ENCODE measurements at places on chromosomes 2 and 18. TPM values are rescaled to one million over a fixed set of nuclear protein-coding genes. Genes with fewer than 3 reads are reported as not detected.

OBSL1 gene
- total RNA-seq = 47.9 TPM

AGPS gene
- total RNA-seq = 50.8 TPM

SERPINB3 gene
- total RNA-seq = not detected

CCDC102B gene
- 8.1 TPM for total RNA-seq

SPC25 gene
- total RNA-seq = 7.1 TPM

LAMA1 gene
- 32.0 TPM for total RNA-seq

PLCD4 gene
- 1.9 TPM for total RNA-seq

DNA sequence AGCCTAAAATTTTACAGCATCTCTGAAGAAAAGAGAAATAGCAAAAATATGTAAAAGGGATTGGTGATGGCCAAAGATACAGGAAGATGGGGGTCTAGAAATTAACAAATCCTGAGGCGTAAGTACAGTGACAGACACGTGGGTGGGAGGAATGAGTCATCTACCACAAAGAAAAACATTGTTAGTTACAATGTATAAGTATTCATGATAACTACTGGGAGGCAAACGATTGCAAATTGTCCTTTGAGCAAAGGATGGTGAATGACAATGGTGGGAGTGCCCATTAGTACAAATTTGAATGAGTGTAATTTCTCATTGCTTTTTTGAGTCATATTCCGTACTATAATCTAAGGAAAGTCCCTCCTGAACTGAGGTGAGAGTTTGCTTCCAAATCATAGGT lies 809.0 kb upstream of the FAM98A start:
- no peak for DNase-seq

DNA sequence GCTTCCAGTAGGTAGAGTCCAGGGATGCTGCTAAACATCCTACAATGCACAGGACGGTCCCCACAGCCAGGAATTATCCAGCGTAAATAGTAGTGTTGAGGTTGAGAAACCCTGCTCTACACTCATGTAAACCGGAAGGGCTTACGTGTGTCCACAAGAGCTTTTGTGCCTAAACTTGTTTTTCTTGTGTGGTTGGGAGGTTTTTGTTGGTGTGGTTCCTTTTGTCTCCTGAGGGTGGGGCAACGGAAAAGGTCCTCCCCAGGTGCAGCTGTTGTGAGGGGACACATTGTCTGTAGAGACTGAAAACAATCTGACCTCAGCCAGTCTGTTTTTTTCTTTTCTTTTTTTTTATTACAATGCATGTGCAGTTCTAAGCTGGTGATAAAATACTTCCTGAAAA lies 72.7 kb upstream of the MGAT5 start:
- DNase-seq = no peak

- no peak for DNase-seq
Observed at GRCh38 chr2:58283931-58284330, 42.8 kb upstream of the FANCL start.

DNA sequence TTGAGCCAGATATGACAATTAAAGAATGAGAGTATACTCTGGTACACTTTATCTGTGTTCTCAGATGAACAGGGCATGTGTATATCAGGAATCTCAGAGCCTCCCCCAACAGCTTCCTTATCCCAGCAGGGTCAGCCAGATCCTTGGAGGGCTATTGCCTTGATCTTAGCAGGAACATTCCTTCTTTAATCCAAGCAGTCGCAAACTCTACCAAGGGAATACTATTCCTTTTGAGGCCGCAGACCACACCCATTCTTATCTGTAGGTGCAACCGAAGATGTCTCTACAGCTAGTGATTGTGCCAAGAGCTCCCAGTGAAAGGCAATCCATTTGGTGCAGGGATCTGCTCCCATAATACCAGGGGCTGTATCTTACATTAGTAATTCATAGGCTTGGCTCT lies 118.3 kb upstream of the DOK6 start:
- DNase-seq = no peak

DNA sequence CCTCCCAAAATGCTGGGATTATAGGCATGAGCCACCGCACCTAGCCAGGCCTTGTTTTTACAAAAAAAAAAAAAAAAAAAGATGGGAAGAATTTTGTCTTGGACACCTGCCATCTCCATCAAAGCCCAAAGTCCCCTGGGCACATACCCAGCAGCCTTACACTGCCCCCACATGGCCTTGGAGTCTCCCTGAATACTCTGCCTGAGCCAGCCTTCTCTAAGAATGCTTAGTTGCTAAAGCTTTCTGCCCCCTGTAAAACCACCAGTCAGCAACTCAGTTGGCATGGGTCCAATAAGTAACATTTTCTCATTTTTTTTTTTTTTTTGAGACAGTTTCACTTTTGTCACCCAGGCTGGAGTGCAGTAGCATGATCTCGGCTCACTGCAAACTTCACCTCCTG lies 40.6 kb downstream of the SPC25 start:
- DNase-seq = peak; percentile 17

DNA sequence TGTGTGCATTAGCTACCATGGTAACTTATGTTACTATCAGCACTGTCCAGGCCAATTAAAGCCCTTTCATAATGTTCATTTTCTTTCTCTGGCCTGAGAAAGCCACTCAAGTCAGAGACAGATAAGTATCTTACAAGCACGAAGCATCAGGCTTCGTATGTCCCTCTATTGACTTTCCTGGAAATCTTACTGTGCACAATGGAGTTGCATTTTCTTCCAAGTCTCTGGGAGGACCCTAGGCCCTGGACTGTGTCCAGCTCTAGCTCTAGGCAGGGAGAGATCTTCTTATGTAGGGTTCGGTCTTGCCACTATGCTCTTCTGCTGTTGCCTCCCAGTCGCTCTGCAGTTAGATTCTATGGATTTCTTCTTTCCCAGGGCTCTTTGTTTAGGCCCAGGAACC lies 40.0 kb upstream of the ITGA6 start:
- no peak for DNase-seq

- no peak for DNase-seq
Observed at GRCh38 chr2:132400901-132401240, 15.7 kb upstream of the GPR39 start.

- DNase-seq = no peak
Observed at GRCh38 chr18:55845221-55845620, 257.2 kb upstream of the TCF4 start.

DNA sequence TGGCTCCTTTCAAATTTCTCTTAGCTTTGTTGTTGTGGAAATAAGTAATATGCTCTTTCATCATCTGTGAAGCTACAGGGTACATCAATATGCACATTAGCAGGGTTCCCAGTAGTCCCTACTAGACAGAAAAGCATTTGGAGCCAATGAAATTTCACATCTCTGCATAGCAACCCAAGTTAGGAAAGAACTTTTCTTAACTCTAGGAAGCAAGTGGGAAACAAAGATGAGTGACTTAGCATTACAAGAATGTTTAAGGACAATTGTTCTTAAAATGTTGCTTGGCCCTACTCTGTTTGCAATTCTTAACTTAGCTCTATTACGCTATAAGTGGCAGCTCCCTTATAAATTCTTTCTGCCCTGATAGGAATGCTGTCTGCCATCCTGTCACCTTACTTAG lies 39.6 kb downstream of the ZEB2 start:
- no peak for DNase-seq

Data from glutamatergic neuron (in vitro differentiated cells).